AG09309 (cell line): ENCODE measurements at places on chromosomes 3 and 15.
A peak's percentile ranks its signal among the peaks of the same experiment; 100 is the strongest.

DNA sequence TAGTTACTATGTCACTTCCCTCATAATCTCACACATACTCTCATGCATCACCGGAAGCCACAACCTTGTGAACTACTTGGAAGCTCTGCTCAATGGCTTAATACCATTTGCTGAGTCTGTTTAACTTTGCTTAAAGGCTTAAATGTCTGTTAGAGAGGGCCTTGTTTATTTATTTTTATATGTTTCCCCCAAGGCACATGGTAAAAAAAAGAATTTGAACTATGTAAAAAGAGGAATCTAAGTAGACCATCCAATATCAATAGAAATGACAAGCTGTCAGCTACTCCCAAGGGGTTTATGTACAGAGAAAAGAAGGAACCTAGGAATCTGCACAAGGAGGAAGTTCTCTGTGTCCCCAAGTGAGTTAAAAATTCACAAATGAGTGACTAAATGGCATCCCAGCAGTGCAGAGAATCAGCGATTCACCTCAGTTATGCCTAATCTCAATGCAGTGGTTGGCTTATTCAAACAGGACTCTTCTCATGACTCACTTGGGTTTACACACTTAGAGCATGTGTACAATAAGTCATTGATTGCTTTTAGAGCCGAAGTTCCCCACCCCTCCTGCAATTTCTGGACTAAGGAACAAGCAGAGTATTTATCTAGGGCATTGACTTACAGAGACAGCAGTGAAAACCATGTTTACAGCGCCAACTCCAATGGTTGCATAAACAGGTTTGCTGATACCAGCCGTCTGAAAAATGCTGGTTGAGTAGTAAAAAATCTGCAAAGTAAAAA lies 24.4 kb downstream of the SLC2A2 start:
- no peak for DNase-seq

DNA sequence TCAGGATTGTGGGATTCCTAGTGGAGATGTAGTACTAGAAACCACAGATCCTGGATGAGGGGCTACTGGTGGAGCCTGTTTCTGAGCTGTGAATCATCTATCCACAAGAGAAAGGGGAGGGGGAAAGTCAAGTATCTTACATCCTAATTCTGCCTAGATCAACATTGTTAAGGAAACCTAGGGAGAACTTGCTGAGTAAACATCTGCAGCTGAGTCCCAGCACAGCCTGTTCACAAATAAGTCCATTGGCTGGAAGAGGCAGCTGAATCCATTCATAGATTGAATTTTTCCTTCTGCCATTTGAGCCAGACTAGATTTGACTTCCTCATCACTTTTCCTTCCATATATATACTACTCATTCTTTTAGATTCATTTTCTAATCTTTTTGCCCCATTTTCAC lies 460.5 kb downstream of the TUSC7 start:
- no peak for DNase-seq

- DNase-seq, result no peak
Measured at GRCh38 chr15:64710676-64711428, 64.5 kb downstream of the RBPMS2 start.

- DNase-seq, result no peak
Measured at GRCh38 chr3:20064796-20065564, 24.7 kb downstream of the KAT2B start.

- no peak for DNase-seq
Measured at GRCh38 chr15:36497901-36498300, 81.5 kb upstream of the CDIN1 start.

DNA sequence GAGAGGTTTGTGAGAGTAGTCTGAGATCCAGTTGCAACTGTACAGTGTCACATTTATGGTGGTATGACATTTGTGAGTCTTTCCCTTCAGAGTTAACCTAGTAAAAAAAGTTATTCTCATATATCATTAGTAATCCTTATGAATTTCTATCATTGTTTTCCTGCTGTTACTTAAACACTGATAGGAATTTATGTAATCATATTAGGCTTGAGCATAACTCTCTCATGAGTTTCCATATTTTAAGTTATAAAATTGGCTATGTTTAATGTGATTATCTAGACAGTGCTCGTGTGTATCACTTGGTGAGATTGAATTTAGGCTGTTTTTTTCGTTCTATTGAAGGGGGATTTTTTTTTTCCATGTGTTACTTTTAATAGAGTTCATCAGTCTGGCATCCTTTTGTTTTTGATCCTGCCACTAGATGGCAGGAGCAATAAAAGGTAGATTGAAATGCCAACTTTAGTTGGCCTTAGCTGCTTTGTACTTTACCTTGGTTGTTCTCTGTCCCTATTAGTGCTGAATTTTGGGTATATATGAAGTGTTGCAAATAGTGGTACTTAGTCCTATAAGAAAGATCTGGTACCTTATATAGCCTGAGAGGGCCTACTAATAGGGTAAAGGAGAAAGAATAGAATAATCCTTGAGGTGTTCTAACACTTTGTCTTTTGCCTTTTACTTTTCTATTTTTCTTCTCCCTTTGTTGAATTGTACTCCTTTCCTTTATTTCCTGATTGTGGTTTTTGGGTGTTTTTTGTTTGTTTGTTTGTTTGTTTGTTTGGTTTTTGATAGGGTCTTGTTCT lies 17.9 kb downstream of the STT3B start:
- DNase-seq, result no peak

GRCh38 chr15:47959617-47960413 lies 161.0 kb upstream of the SLC24A5 start:
- no peak for DNase-seq

DNA sequence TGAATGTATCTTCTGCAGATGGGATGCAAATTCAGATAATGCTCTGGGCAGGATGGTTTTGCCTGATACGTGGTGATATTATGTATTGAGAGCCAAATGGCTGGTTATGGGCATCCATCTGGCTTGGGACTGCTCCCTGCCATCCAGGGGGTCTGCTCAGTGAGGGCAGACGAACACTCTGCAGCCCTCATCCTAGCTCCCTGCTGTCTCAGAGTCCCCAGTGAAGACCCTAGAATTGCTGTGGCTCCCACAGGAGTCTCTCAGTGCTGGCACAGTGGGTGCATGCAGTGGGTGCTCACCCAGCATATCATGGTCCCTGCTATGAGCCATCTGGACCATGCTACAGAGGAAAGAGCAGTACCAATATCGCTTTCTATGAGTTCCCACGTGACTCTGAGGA lies 10.3 kb downstream of the CX3CR1 start:
- no peak for DNase-seq

DNA sequence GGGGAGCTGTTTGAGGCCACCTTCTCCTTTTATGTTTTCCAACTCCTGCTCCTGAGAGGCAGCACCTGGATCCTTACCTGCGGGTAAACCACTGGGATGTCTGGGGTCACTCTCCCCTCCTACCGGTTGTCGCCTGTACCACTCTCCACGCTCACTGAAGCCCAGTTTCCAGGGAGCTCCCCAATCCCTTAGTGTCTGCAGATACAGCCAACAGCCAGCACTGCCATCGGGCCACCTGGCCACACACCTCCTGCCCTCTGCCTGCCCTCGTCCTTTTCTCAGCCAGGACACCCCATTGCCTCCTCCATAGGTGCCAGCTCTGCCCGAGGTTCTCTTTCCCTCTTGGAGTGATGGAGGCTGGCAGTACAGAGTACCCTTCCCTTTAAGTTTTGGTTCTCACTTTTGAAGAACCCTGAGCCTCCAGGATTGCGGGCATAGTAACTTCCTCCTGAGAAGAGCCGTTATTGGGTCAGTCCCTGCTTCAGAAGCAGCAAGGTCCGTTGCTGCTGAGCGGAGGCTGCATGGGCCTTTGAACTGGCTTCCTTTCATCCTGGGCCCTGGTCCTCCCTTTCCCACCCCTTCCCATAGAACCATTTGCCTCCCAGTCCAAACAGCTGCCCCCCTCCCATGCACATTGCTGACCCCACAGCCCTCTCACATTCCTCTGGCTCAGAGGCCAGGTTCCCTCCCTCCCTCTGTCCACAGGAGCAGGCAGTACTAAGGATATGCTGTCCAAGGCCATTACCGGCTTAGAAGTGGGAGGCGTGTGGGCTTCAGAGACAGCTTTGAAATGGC lies 30.9 kb downstream of the ARNT2 start:
- no peak for DNase-seq

DNA sequence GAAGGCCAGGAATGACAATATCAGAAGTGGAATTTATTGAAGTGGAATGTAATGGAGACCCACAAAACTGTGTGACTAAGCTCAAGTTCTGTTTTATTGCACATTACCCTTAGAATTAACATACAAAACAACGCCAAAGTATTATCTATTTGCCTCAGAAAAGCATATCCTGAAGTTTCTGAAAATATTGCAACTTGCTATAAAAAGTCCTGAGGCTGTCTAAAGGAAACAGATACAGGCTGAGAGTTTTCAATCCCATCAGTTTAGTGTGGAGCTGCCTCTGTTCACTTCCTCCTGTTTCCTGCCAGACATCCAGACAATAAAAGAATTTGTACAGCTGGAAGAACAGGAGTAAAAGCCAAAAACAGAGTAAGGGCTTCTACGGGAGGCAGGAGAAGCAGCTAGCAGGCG lies 108.8 kb downstream of the FBN1 start:
- DNase-seq, result peak; percentile 62

DNA sequence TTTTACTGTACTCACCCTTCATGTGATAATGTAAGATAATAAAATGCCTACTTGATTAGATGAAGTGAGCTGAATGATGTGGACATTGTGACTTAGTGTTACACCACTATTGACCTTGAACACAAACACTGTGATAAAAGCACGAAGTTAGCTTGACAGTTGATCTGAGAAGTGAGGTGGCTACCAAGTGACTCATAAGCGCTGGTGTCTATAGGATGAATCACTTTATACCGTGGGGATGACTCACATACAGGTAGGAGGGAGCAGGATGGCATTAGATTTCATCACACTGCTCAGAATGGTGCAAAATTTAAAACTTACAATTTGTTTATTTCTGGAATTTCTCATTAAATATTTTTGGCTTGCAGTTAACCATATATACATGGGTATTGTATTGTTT lies 174.7 kb upstream of the CNTN3 start:
- DNase-seq, result peak; percentile 8

- no peak for DNase-seq
Measured at GRCh38 chr3:13185737-13186434, 112.7 kb upstream of the IQSEC1 start.

GRCh38 chr3:17006132-17006852 lies 121.5 kb downstream of the PLCL2 start:
- no peak for DNase-seq

DNA sequence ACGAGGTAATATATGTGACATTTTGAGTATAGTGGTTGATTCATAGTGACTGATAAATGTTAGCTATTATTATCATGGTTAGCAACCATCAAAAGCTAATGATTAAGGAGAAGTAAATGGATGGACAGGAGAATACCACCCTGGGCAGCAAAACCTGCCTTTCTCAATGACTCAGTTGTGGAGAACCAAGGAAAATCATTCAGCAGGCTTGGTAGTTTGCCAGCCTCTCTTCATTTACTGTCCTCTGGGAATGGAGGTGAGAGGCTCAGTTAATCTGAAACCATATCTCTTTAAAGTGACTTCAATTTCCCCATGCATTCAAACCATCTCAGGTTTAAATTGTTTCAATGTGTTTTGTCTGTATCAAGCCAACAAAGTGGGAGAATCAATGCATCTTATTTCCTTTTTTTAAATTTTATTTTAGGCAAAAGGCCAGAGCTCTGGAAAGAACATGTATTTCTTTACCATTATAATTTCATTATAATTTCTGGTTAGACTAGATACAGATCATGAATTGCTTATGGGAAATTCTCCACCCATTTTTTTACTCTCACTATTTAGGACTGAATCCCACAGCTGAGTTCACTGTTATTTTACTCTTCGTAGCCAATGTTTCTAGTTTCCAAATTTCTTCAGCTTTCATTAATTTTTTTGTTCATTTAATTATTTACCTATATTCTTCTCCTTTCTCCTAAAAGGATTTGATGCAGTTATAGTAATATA lies 2.7 kb downstream of the TM4SF18 start:
- no peak for DNase-seq
